CD8-positive, alpha-beta memory T cell (primary cell): ENCODE measurements at places on chromosomes 11 and 22. TPM values are rescaled to one million over a fixed set of nuclear protein-coding genes. Genes with fewer than 3 reads are reported as not detected.
A peak's percentile ranks its signal among the peaks of the same experiment; 100 is the strongest.

HPX gene
- 0.27 TPM for total RNA-seq

DNA sequence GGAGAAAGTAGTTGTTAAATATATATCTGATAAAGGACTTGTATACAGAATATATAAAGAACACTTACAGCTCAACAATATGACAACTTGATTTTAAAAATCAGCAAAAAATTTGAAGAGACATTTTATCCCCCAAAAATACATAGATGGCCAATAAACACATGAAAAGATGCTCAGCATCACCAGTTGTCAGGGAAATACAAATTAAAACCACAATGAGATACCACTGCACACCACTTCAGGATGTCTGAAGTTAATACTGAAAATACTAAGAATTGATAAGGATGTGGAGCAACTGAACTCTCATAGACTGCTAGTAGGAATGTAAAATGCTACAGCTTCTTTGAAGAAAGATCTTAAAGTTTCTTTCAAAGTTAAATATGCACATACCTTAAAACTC, 49.2 kb downstream of the KREMEN1 start:
- no peak overlapping the region for H3K4me3 ChIP-seq
- DNase-seq = no peak

GRCh38 chr11:5246772-5247471, 2.7 kb downstream of the HBG1 start:
- peak overlapping the region; percentile 53 for H3K27ac ChIP-seq
- DNase-seq = no peak
- no peaks in the 10 kb centered on the region for H3K36me3 ChIP-seq

IGF2 gene
- total RNA-seq = 3.5 TPM

DNA sequence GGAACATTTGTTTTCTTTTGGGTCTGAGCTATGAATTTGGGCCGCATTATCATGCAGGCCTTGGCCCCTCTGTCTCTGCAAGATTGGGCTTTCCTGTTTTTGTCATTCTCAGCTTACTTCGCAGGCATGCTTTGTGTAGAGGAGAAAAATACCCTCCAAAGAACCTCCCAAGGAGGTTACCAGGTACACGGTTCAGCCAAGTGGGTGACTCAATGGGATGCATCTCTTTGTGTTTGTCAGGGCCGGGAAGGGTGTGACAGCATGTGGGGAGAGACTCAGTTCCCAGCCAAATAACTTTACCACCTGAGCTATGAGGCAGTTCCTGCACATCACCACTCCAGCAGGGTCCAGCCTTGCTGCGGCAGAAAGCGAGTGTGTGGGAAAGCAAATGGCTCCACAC, 47.8 kb upstream of the CLDN5 start:
- no peak overlapping the region for H3K4me3 ChIP-seq
- no peak for DNase-seq
- peaks cover 6% of the 10 kb centered on the region for H3K4me1 ChIP-seq
- H3K27ac ChIP-seq = no peak overlapping the region
- peaks cover 1% of the 10 kb centered on the region for H3K27me3 ChIP-seq
- H3K36me3 ChIP-seq = no peaks in the 10 kb centered on the region

KCTD14 gene
- 0.27 TPM for total RNA-seq

MCAM gene
- total RNA-seq = 2.0 TPM

GRCh38 chr11:112812729-112813128, 148.5 kb upstream of the NCAM1 start:
- H3K4me3 ChIP-seq = no peak overlapping the region
- H3K4me1 ChIP-seq = no peaks in the 10 kb centered on the region

GRCh38 chr11:84795698-84796097, 831.4 kb downstream of the DLG2 start:
- no peaks in the 10 kb centered on the region for H3K36me3 ChIP-seq
- no peak overlapping the region for H3K4me3 ChIP-seq
- DNase-seq = no peak
- no peak overlapping the region for H3K27ac ChIP-seq
- no peaks in the 10 kb centered on the region for H3K4me1 ChIP-seq

- H3K4me1 ChIP-seq = no peaks in the 10 kb centered on the region
- H3K4me3 ChIP-seq = no peak overlapping the region
- H3K27ac ChIP-seq = no peak overlapping the region
These were observed 1161.1 kb downstream of the BRD1 start for GRCh38 chr22:48666620-48667019.

GRCh38 chr22:48902983-48903650, 924.6 kb downstream of the BRD1 start:
- no peaks in the 10 kb centered on the region for H3K27me3 ChIP-seq
- no peak for DNase-seq
- H3K27ac ChIP-seq = no peak overlapping the region
- H3K4me3 ChIP-seq = no peak overlapping the region

DNA sequence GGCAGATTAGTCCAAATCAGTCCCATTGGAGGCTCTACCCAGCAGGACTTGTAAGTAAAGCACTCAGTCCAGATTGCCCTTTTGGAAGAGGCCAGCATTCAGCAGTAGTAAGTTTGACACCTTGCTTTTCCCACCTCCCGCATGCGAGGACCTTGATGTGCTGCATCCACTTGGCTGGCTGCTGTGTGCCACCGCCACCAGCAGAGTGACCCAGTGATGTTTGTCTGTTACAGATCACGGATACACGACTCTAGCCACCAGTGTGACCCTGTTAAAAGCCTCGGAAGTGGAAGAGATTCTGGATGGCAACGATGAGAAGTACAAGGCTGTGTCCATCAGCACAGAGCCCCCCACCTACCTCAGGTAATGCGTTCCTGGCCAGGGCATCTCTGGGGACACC, 6.6 kb downstream of the SMARCB1 start:
- peaks cover 41% of the 10 kb centered on the region for H3K36me3 ChIP-seq
- DNase-seq = no peak
- no peak overlapping the region for H3K4me3 ChIP-seq

- peaks cover 10% of the 10 kb centered on the region for H3K4me1 ChIP-seq
- H3K27ac ChIP-seq = no peak overlapping the region
- H3K27me3 ChIP-seq = no peaks in the 10 kb centered on the region
- no peak overlapping the region for H3K4me3 ChIP-seq
These were observed 526.0 kb downstream of the ETS1 start for GRCh38 chr11:128061281-128061871.

GRCh38 chr11:95845167-95845566, 54.9 kb downstream of the CEP57 start:
- no peaks in the 10 kb centered on the region for H3K4me1 ChIP-seq
- peaks cover 7% of the 10 kb centered on the region for H3K36me3 ChIP-seq
- no peak overlapping the region for H3K4me3 ChIP-seq

DNA sequence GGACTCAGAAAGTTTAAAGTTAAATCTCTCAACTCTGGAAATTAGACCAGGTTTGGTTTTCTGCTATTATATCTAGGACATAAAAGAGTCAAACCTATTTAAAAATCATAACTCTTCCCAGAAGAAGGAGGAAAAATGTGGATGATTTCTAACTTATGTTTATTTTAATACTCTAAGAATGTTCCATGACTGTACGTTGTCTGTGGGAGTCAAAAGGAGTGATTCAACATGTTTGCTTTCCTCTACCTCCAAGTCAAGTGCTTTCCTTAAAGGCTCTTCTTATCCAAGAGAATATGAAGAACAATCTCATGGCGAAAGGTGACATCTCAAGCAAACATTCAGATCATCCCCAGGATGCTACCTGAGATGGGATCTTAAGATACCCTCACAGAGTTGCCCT, 21.6 kb downstream of the OR51E1 start:
- H3K4me3 ChIP-seq = no peak overlapping the region
- H3K36me3 ChIP-seq = no peaks in the 10 kb centered on the region
- H3K27ac ChIP-seq = no peak overlapping the region
- H3K27me3 ChIP-seq = no peaks in the 10 kb centered on the region
- no peak for DNase-seq

GRCh38 chr22:45344334-45344733, 34.6 kb downstream of the FAM118A start:
- DNase-seq = no peak
- peaks cover 18% of the 10 kb centered on the region for H3K4me1 ChIP-seq
- no peaks in the 10 kb centered on the region for H3K27me3 ChIP-seq
- peaks cover 10% of the 10 kb centered on the region for H3K36me3 ChIP-seq
- no peak overlapping the region for H3K4me3 ChIP-seq

DNA sequence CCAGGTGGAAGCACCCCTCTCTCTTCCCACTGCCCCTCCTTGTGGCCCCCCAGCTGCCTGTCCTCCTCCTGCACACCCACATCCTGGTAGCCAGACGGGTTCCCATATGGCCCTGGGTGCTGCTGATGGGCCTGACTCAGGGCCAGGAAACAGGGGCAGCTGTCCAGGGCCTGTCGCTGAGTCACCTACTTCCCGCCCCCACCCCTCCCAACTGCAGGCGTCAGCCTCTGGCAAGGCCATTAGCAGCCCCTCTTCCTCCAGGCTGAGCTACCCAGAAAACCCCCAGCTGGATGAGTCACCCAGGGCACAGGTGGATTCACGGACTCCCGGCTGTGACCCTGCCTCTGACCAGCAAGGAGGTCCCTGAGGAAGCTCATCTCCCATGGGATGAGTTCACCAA, 6.9 kb upstream of the GAL start:
- no peaks in the 10 kb centered on the region for H3K4me1 ChIP-seq
- no peak overlapping the region for H3K4me3 ChIP-seq
- no peak overlapping the region for H3K27ac ChIP-seq

- no peaks in the 10 kb centered on the region for H3K36me3 ChIP-seq
- H3K4me3 ChIP-seq = no peak overlapping the region
- H3K4me1 ChIP-seq = no peaks in the 10 kb centered on the region
- H3K27me3 ChIP-seq = no peaks in the 10 kb centered on the region
- H3K27ac ChIP-seq = no peak overlapping the region
These were observed 15.5 kb upstream of the C1QTNF4 start for GRCh38 chr11:47609675-47610074.

DNA sequence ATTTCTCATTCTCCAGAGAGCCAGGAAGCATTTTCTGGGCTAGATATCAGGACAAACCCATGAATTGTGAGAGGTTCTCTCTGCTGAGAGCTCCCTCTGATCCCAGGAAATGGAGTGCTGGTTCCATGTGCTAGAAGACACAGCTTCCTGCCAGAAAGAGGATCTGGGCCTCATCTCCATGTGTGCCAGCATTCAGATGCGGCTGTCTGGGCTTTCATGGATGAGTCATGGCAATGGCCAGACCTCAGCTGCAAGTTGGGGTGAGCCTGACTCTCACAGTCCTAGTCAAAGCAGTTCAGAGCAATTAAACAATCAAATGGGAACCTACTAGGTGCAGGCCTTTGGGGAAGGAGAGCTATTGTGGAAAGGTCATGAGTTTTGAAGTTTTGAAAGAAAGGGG, 82.3 kb upstream of the EED start:
- H3K27me3 ChIP-seq = no peaks in the 10 kb centered on the region
- no peak overlapping the region for H3K4me3 ChIP-seq
- peak overlapping the region; percentile 59 for H3K27ac ChIP-seq
- H3K4me1 ChIP-seq = no peaks in the 10 kb centered on the region
- DNase-seq = no peak
- no peaks in the 10 kb centered on the region for H3K36me3 ChIP-seq

GRCh38 chr11:61691380-61692156, 11.4 kb downstream of the DAGLA start:
- H3K4me3 ChIP-seq = no peak overlapping the region
- H3K27ac ChIP-seq = no peak overlapping the region
- no peaks in the 10 kb centered on the region for H3K36me3 ChIP-seq
- no peak for DNase-seq
- no peaks in the 10 kb centered on the region for H3K27me3 ChIP-seq

- no peak overlapping the region for H3K4me3 ChIP-seq
- H3K27me3 ChIP-seq = no peaks in the 10 kb centered on the region
- H3K36me3 ChIP-seq = peaks cover 19% of the 10 kb centered on the region
- DNase-seq = no peak
These were observed 36.9 kb downstream of the DGCR2 start for GRCh38 chr22:19085233-19085718.

DNA sequence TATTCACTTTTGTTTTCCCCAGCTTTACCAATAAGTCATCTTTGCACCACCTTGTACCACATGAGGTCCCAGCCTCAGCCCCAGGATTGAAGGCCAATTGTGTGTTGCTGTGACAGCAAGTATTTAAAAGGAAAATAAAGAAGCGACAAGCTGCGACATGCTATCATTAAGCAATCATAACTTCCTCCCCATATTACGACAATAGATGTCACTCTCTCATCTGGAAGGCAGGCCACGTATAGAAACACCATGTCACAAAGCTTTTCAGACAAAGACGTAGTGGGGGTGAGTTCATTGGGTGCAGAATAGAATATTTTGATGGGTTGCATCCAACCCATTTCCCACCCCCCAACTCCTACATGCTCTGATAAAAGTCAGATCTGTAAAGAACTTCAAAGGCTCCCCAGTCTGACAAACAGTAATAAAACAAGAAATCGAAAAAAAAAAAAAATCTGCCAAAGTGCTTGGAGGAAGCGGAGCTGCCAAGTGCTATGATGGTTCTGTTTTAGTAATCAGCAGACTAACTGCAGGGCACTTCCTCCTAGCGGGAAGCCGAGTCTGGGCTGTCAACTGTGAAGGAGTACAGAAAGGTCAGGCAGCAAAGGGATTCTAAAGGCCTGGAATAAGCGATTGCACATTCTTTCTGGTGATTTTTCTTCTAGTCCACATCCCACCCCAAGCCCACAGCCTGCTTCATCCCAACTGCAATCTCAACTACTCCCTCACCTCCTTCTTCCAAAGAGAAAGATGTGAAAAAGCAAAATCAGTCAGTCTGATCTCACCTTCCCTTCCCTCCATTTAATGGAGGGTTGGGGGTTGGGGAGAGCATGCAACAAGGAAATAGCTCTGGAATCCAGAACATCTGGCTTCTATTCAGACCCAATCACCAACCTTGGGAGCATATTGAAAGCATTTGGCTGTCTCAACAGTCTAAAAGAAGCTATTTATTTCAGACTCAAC, 131.4 kb upstream of the UBASH3B start:
- no peaks in the 10 kb centered on the region for H3K27me3 ChIP-seq
- no peak overlapping the region for H3K27ac ChIP-seq
- no peaks in the 10 kb centered on the region for H3K36me3 ChIP-seq
- DNase-seq = no peak
- H3K4me1 ChIP-seq = no peaks in the 10 kb centered on the region

MOGAT2 gene
- total RNA-seq = not detected

DNA sequence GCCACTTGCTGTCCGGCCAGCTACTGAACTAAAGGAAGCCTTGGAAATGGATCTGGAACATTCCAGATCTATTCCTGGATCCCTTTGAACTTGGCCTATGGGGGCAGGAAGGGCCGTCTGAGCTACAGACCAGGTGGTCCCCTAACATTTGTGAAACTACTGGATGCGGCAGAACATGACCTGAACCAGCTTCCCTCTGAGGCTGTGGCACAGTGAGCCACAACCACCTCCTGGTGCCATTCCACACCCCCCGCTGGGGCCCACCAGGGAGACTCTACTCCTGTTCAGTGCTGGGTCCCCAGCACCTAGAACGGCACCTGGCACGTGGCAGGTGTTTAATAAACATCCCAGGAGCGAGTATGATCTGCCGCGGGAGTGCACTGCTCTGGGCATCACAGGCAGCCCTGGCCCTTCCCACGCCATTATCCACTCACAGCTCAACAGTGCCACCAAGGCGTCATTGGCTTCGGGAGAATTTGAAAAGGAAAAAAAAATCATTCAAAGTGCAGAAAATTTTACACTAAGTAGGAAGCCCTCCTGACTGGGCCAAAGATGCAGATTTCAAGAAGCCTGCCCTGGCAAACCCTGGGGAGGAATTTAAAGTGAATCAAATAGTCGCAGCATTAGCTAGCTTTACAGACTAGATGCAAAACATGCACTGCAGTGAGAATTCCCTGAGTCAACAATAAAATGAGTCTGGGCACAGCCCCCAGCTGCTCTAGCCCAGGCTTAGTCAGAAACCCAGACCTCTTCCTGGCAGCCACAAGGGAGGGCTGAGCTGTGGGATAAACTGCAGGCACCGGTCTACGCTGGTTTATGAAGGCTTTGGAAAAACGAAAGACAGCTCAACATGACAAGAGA, 14.3 kb upstream of the EFCAB6 start:
- no peak for DNase-seq
- no peaks in the 10 kb centered on the region for H3K36me3 ChIP-seq
- H3K4me3 ChIP-seq = no peak overlapping the region

DDTL gene
- not detected for total RNA-seq
